Mononuclear cell (primary cell): ENCODE measurements at places on chromosomes 2 and 18. TPM values are rescaled to one million over a fixed set of nuclear protein-coding genes. Genes with fewer than 3 reads are reported as not detected.

CXCR1 gene
- 0.10 TPM for total RNA-seq

B3GNT7 gene
- 6.5 TPM for total RNA-seq

TMEM247 gene
- total RNA-seq = not detected

ARHGAP25 gene
- 28.2 TPM for total RNA-seq

SCYGR4 gene
- not detected for total RNA-seq

GGCX gene
- total RNA-seq = 11.0 TPM

TBR1 gene
- total RNA-seq = 0.10 TPM

ANKRD36 gene
- total RNA-seq = 61.9 TPM

DHX57 gene
- 19.2 TPM for total RNA-seq

MTHFD2 gene
- 32.1 TPM for total RNA-seq

INPP5D gene
- 122 TPM for total RNA-seq

DSG4 gene
- total RNA-seq = not detected

RASGRP3 gene
- 31.5 TPM for total RNA-seq

GYPC gene
- 132 TPM for total RNA-seq

KHK gene
- total RNA-seq = 0.52 TPM

UGT1A7 gene
- not detected for total RNA-seq

DCAF17 gene
- total RNA-seq = 19.5 TPM

COX5B gene
- 131 TPM for total RNA-seq

PLGLB1 gene
- 2.7 TPM for total RNA-seq
